ENCODE measurements at places on chromosomes 16 and 17.
A peak's percentile ranks its signal among the peaks of the same experiment; 100 is the strongest.

DNA sequence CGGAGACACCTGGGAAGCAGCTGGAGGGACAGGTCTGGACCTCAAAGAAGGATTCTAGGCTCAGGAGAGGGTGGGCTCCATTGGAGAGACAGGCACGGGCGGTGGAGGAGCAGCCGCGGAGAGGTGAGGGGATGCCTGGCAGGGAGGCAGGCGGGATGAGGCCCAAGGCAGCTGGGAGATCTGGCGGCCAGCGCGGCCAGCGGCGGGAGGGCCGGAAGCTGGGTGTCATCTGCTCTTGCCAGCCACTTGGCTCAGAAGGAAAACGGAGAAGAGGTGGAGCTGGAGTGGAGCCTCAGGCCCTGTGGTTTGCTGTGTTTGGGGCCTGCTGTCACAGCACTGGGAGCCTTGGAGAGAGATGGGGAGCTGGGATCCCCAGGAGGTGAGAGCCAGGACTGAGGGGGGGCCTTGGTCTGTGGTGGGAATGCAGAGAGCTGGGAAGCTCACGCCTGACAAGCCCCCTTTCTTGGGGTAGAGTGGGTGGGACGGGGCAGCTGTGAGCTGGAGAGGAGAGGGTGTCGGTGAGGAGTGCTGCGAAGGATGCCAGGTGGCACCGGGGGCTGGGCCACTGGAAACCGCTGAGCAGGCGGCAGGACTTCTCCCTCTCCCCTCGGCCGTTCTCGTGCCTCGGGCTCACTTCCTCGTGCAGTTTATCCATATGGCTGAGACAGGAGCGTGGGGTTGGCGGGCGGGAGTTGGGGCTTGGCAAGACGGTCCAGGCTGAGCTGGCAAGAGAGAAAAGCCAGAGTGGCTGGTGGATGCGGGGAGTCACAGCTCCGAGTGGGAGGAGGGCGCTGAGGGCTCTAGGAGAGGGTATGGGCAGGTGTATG, 8.0 kb downstream of the TBC1D24 start:
- no peak overlapping the region for H3K4me3 ChIP-seq
- peaks cover 4% of the 10 kb centered on the region for H3K36me3 ChIP-seq
- H3K27ac ChIP-seq: no peak overlapping the region
- peaks cover 24% of the 10 kb centered on the region for H3K4me1 ChIP-seq

- peaks cover 59% of the 10 kb centered on the region for H3K4me1 ChIP-seq
- no peak overlapping the region for H3K4me3 ChIP-seq
- no peak overlapping the region for H3K27ac ChIP-seq
- no peaks in the 10 kb centered on the region for H3K36me3 ChIP-seq
- peaks cover 30% of the 10 kb centered on the region for H3K27me3 ChIP-seq
Measured at GRCh38 chr17:17402558-17402957, 74.2 kb upstream of the MED9 start.

DNA sequence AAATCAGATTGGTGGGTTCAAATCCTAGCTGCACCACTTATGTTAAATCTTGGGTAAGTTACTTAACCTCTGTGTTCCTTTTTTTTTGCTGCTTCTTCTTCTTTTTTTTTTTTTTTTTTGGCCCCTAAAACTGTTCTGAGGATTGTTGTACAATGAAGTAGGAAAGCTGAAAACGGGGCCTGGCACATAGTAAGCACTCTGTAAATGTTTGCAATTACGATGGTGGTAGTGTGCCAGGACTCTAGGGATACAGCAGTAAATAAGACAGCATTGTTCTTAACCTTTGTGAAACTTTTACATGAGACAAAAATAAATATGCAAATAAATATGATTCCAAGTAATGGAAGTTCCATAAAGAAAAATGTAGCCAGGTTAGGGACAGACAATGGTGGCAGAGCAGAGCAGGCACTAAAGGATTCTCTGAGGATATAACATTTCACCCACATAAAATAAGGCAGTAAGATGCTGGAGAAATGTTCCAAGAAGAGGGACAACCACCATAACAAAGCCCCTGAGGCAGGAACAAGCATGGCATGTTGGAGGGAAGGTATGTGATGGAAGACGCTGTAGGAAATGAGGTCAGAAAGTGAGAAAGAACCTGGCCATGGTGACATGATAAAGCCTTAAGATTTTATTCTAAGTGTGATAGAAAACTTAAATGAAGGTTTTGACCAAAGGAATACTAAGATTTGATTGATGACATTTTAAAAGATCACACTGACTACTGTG, 127.3 kb downstream of the NLK start:
- no peak overlapping the region for H3K27ac ChIP-seq
- no peaks in the 10 kb centered on the region for H3K27me3 ChIP-seq
- no peak for DNase-seq
- no peak overlapping the region for H3K4me3 ChIP-seq
- peaks cover 21% of the 10 kb centered on the region for H3K4me1 ChIP-seq

DNA sequence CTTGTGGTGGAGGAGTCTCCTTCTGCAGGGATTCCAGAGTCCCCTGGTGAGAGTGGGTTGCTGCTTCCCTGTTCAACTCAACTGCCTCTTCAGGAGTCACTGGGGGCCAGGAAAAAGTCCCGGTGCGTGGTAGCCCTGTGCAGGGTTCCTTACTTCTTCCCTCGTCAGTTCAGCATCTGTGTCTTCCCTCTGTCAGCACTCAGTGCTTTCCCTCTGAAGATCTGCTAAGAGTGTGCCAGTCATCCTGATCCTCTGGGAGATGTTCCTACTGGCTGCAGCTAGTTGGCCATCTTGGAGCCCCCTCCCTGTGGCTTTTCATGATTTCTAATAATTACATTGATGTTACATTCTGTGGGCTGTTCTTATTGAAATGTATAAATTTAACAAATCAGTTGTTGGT, 36.5 kb downstream of the NF1 start:
- peaks cover 1% of the 10 kb centered on the region for H3K36me3 ChIP-seq
- H3K4me3 ChIP-seq: no peak overlapping the region
- no peak overlapping the region for H3K27ac ChIP-seq

GRCh38 chr17:73566905-73567782, 77.1 kb downstream of the SDK2 start:
- peak overlapping the region; percentile 8 for H3K4me3 ChIP-seq
- H3K27ac ChIP-seq: peak overlapping the region; percentile 65
- DNase-seq: peak; percentile 61
- H3K4me1 ChIP-seq: peaks cover 20% of the 10 kb centered on the region

GRCh38 chr17:55649957-55650597, 72.6 kb downstream of the TMEM100 start:
- H3K4me3 ChIP-seq: no peak overlapping the region
- H3K27ac ChIP-seq: no peak overlapping the region
- peaks cover 12% of the 10 kb centered on the region for H3K27me3 ChIP-seq
- H3K4me1 ChIP-seq: no peaks in the 10 kb centered on the region
- DNase-seq: no peak

GRCh38 chr16:57873218-57873617, 70.9 kb upstream of the KIFC3 start:
- H3K27ac ChIP-seq: no peak overlapping the region
- H3K4me1 ChIP-seq: no peaks in the 10 kb centered on the region
- no peak for DNase-seq
- no peaks in the 10 kb centered on the region for H3K36me3 ChIP-seq
- H3K27me3 ChIP-seq: peaks cover 7% of the 10 kb centered on the region
- H3K4me3 ChIP-seq: no peak overlapping the region

DNA sequence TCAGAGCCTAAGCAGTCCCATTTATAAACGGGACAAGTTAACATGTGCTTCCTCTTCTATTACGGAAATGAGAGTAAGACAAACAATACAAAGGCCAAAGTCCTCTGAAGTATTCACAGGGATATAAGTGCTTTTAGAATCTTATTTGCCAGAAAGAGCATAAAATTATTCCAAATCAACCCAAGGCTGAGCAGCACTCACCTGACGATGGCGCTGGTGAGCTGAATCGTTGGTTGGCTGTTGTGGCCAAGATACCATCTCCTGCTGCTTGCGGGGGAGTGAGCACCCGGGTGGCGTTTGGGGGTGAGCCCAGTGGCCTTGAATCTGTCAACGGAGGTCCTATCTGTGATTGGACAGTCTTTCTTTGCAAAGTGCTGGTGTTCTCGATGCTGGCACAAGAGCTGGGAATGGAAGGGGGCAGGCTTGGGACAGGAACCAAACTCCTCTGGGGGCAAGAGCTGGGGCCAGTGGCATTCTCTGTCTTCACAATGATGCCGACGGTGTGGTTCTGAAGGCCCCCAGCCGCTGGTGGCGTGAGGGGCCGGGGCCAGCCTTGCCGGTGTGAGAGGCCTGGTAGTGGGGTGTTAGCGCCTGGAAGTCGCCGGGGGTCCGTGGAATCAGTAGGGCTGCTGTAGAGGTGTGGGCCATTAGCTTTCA, 9.5 kb upstream of the DHRS13 start:
- no peaks in the 10 kb centered on the region for H3K27me3 ChIP-seq
- H3K36me3 ChIP-seq: peaks cover 80% of the 10 kb centered on the region
- no peak for DNase-seq
- H3K4me3 ChIP-seq: no peak overlapping the region
- no peak overlapping the region for H3K27ac ChIP-seq

DNA sequence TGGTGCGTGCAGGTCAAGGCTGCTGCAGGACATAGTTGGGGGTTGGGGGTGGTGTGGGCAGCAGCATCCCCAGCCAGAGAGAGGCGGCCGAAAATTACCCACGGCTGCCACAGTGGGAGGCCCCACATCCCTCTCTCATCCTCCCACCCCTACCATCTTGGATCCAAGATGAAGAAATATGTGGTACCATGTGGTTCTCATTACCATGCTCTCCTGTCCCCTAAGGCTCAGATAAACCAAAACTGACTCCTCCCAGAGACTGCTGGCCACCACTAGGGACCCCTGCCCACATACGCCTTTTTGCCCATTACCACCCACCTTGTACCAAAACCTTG, 120.4 kb downstream of the HIC1 start:
- peaks cover 57% of the 10 kb centered on the region for H3K4me1 ChIP-seq
- no peaks in the 10 kb centered on the region for H3K27me3 ChIP-seq
- peak overlapping the region; percentile 68 for H3K27ac ChIP-seq
- H3K4me3 ChIP-seq: peak overlapping the region; percentile 2

- no peak overlapping the region for H3K27ac ChIP-seq
- H3K4me3 ChIP-seq: no peak overlapping the region
- H3K36me3 ChIP-seq: no peaks in the 10 kb centered on the region
Measured at GRCh38 chr16:65668064-65668595, 546.3 kb upstream of the CDH11 start.

GRCh38 chr16:83913245-83913633, 14.3 kb downstream of the MLYCD start:
- no peak for DNase-seq
- H3K27ac ChIP-seq: no peak overlapping the region
- peaks cover 27% of the 10 kb centered on the region for H3K36me3 ChIP-seq

GRCh38 chr16:57486858-57487834, 853 bp upstream of the DOK4 start:
- H3K27me3 ChIP-seq: peaks cover 12% of the 10 kb centered on the region
- peaks cover 19% of the 10 kb centered on the region for H3K4me1 ChIP-seq
- H3K4me3 ChIP-seq: peak overlapping the region; percentile 69
- H3K27ac ChIP-seq: peak overlapping the region; percentile 76
- DNase-seq: no peak

- no peak overlapping the region for H3K4me3 ChIP-seq
- DNase-seq: peak; percentile 76
- H3K36me3 ChIP-seq: peaks cover 69% of the 10 kb centered on the region
- peaks cover 23% of the 10 kb centered on the region for H3K4me1 ChIP-seq
- H3K27me3 ChIP-seq: no peaks in the 10 kb centered on the region
Measured at GRCh38 chr17:75238684-75239191, 22.7 kb downstream of the GGA3 start.

Data from activated CD8-positive, alpha-beta T cell treated with anti-CD3 and anti-CD28 coated beads, Interleukin-2, amount 10 ng/mL, durations not matched to agents 7 days and 5 days (primary cell).